ENCODE measurements at places on chromosomes 4 and X.

GRCh38 chr4:168587411-168588125, 90.7 kb downstream of the PALLD start:
- no peak for DNase-seq

- no peak for DNase-seq
Observed at GRCh38 chrX:114584375-114584943, 573 bp downstream of the HTR2C start.

- DNase-seq, result peak; percentile 90
Observed at GRCh38 chr4:112938461-112939058, 110.9 kb upstream of the ANK2 start.

- no peak for DNase-seq
Observed at GRCh38 chrX:19849464-19850080, 37.8 kb downstream of the SH3KBP1 start.

DNA sequence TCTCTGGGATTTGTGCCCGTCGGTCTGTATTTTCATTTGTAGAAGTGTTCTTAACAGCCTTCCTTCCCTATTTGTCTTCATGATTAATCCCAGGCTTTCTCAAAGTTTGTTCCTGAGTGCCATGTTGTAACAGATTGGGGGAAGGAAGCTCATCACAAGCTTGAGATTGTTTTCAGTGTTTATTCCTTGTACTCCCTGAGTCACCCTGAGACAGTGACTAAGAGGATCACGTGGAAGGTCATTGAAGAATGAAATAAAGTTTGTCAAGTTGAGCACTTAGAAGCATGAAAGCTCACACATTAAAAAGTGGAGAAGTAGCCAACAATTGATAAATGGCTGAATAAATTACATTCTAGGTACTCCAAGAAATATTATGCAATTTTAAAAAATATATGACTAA, 153.5 kb upstream of the FAM241A start:
- no peak for DNase-seq

DNA sequence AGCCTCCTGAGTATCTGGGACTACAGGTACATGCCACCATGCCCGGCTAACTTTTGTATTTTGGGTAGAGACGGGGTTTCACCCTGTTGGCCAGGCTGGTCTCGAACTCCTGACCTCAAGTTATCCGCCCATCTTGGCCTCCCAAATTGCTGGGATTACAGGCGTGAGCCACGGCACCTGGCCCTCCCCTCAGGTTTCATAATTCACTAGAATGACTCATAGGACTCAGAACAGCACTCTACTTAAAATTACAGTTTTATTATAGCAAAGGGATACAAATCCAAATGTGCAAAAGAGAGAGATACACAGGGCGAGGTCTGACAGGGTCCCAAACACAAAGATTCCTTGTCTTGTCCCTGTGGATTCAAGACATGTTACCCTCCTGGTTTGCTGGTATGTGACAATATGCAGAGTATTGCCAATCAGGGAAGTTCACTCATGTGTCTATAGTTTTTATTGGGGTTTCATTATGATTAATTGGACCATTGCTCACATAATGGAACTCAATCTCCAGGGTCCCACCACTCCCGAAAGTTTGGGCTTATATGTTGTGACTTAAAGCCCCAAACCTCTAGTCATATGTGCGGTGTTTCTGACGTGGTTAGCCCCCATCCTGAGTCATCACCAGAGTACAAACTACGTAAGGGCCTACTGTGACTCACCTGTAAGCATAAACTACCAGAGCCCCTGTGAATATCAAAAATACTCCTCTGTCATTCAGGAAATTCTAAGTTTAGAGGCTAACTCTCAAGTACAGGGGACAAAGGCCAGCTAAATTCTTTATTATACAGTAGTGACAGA, 5.2 kb downstream of the YIPF6 start:
- DNase-seq, result no peak

GRCh38 chr4:81504112-81505003, 32.7 kb upstream of the RASGEF1B start:
- DNase-seq, result no peak

GRCh38 chrX:18971506-18971905, 12.4 kb downstream of the PHKA2 start:
- no peak for DNase-seq

- no peak for DNase-seq
Observed at GRCh38 chr4:88737307-88737941, 39.8 kb upstream of the NAP1L5 start.

DNA sequence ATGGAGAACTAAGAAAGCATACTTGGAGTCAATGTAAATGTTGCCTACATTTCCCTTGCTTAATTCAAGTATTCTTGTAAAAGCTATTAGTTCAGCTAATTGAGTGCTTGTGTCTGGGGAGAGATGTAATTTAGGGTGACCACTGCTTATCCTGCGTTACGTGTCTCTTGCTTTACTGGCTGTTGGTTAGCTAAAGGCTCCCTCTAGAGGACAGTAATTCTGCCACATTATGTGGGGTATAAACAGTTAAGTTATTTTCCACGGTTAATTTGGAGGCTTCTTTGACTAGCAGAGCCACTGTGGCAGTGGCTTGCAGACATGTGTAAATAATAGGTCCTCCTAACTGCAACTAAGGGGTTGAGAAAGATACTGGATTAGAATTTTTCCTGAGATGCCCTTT, 25.3 kb upstream of the NAF1 start:
- no peak for DNase-seq

- peak; percentile 52 for DNase-seq
Observed at GRCh38 chr4:3786196-3786869, 20.1 kb downstream of the ADRA2C start.

GRCh38 chr4:42112846-42113245, 39.6 kb downstream of the BEND4 start:
- no peak for DNase-seq

DNA sequence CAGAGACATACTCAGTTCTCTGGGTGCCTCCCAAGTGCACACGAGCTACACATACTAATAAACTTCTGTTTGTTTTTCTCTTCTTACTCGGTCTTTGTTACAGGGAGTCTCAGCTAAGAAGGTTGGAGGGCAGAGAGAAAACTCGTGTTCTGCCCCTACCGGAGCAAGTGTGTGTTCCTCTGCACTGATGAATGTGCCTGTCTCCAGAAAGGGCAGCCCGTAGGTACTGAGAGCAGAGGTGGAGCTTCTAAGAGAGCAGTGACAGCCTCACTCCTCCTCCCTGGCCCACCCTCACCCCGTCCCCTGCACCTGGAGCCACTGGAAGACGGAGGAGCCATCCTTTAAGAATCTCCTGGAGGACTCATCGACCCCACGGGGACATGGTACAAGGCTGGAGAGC, 67.6 kb downstream of the MTNR1A start:
- DNase-seq, result no peak

GRCh38 chrX:112738347-112739033, 58.8 kb upstream of the LHFPL1 start:
- DNase-seq, result no peak

DNA sequence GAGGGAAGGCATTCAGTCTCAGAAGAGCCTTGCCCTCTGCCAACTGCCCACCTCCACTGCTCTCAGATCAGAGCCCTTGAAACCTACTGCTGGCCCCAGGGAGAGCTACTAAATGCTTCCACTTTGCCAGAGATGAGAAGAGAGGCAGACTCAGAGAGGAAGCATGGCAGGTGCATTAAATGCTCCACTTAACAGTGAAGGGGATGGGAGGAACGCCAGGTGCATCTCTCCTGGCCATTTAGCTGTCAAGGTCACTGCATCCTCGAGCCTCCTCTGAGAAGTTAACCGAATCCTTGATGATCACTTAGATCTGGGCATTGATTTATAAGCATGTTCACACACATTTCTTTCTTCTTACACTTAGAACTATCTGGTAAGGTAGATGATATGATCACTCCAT, 15.0 kb downstream of the TRPC5 start:
- DNase-seq, result no peak

DNA sequence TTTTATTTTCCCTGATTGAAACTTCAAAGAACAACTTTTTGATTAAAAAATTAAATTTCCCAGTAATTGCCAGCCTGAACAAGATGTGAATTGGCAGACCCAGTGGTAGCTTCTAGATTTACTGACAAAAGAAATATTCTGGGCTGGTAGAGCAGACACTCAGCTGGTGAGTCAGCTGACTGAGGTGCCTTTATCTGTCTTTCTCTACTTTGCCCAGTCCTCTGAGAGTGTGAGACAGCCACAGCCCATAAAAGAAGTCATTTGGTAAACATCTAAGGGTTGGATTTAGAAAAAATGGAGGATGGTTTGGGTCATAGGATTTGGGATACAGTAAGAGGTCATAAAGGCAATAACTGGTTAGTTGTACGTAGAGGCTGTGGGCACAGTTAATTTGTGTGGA, 54.5 kb downstream of the CCSER1 start:
- DNase-seq, result no peak

DNA sequence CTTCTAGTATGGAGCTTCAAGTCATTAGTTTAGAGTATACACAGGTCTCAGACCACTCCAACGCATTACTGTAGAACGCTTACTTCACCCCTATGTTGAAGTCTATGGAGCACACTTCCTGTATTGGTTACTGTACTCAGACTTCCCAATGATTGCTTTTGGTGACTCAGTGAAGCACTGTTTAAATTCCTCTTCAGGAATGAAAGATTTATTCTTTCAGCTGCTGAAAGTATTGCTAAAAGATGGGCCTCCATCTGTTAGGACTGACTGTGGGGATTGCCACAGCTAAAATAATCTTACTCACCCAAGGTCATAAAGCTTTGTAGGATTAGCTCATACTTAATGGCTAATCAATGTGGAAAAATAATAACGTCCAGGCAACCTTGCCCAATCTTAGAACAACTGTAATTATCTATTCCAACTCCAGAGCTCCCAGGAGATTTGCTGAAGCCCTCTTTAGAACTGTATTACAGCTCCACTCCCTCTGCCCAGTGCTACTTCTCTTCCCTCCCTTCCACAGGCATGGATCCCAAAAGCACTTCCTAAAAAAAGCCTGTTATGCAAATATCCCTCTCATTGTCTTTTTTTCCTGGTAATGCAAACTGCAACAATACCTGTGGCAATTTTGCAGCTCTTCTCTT, 281.9 kb upstream of the HS3ST1 start:
- no peak for DNase-seq

- no peak for DNase-seq
Observed at GRCh38 chr4:151692443-151692782, 68.4 kb downstream of the GATB start.

DNA sequence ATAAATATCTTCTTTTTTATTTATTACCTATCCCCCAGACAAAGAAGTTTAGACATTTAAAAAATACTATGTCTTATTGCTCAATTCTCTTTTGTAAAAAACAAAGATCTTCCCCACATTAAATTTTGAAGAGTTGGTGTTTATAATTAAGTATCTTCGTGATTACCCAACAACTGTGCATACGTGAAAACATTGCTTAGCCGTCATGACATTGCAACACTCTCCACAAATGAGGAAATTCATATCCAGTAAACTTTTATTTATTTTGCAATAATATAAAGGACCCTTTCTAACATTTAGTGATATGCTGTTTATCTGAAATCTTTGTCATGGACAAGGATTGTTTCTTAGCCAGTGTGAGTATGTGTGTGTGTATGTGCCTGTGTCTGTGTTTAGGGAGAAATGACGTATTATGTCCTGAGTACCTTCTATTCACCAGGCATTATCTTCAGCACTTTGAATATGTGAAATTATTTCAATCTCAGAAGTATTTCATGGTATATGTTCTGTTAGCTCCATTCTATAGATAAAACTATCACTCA, 26.1 kb upstream of the EREG start:
- no peak for DNase-seq

GRCh38 chrX:915427-916229, 285.0 kb downstream of the SHOX start:
- DNase-seq, result no peak

DNA sequence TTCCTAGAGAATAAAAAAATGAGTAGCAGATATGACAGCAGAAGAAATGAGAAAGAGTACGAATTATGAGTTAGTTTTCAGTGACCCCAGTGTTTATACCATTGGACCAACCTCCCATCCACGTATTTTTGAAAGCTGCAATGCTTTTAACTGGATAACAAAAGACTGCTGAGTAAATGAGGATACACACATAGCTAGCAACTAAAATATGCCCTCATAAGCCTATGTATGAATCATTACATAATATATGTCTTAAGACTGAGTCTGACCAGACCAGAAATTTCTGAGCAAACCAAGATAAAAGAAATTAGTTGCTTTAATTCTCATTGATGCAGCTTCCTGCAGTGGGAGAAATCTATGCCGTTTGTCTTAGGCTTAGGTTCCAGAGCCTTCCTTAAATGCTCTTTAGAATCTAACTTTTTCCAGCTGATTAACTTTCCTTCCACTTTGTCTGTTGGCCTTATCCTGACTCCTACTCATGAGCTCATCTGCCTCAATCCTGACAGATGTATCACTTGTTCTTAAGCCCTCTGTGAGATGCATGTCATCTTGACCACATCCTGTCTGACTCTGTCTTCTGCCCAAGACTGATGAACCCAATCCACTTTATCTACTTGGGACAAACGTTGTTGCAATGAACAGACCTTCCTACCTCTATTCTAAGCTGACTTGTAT, 301.4 kb upstream of the AADAT start:
- DNase-seq, result no peak

DNA sequence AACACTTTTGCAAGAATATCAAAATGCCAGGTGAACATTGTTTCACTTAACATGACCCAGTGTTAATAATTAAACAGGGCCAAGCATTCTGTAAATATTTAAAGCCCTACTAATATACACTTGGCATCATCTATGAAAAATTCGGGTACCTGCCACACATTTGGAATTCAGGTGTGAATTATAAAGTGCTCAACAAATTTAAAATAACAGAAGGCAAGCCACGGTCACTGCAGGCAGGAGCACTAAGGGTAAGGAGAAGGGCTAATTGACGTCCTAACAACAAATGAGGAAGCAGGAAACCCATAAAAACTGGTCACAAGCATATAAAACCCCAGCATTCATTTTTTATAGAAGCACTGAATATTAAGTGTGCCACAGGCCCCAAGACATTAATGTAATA, 43.8 kb upstream of the CPEB2 start:
- DNase-seq, result no peak

GRCh38 chrX:125205133-125205917, 114.3 kb upstream of the TEX13C start:
- peak; percentile 16 for DNase-seq

DNA sequence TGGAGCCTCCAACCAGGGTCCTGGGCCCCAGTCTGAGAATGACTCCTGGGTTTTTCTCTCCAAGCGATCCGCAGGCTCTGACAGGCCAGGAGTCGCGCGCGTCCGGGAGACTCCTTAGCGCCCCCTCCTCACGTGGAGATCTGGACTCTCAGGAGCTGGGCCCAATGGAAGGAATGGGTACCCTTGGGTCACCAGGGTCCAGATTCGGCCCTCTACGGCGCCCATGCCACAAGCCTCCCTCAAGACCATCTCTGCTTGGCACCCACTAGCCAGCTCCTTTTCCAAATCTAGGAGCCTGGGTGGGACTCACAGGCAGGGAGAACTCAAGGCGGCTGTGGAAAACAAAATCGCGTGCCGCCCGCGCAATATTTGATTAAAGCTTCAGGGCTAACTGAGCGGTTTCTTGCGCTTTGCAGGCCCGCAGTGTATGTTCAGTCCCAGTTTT, 7.1 kb downstream of the HAND2 start:
- no peak for DNase-seq

GRCh38 chrX:82648062-82648461, 860.0 kb upstream of the POU3F4 start:
- no peak for DNase-seq
